Endothelial cell of umbilical vein (primary cell): ENCODE measurements at places on chromosomes 2 and 18. TPM values are rescaled to one million over a fixed set of nuclear protein-coding genes. Genes with fewer than 3 reads are reported as not detected.

GRCh38 chr18:80050797-80051196, 16.6 kb downstream of the RBFA start:
- H3K4me1 ChIP-seq, result no peaks in the 10 kb centered on the region
- H3K27me3 ChIP-seq, result no peaks in the 10 kb centered on the region
- DNase-seq, result no peak
- no peaks in the 10 kb centered on the region for H3K36me3 ChIP-seq

The CNRIP1 gene
- total RNA-seq, result 73.8 and 74.6 TPM in 2 replicates

The GAL3ST2 gene
- 0.23 TPM in 1 of 2 replicates, not detected in the other for total RNA-seq

GRCh38 chr2:66430505-66431273, 4.2 kb upstream of the MEIS1 start:
- H3K27ac ChIP-seq, result no peak overlapping the region
- H3K4me3 ChIP-seq, result no peak overlapping the region
- DNase-seq, result no peak
- H3K36me3 ChIP-seq, result no peaks in the 10 kb centered on the region
- peaks cover 36% of the 10 kb centered on the region for H3K27me3 ChIP-seq

DNA sequence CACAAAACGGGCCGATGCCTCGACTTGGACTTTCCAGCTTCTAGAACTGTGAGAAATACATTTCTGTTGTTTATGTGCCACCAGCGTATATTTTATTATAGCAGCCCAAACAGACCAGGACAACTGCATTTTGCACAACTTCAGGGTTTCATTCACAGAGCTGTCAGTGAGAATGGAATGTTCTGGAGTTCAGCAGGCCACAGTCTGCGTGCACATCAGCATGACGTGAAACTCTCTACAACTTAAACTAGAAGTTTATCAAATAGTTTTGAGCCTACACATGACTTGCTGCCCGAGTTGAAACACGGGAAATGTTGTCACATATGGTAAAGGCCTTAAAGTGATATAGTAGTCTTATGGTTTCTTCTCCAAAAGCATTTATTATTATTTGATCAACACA, 3.9 kb upstream of the TRIB2 start:
- no peak for DNase-seq
- H3K27me3 ChIP-seq, result no peaks in the 10 kb centered on the region
- no peak overlapping the region for H3K4me3 ChIP-seq
- H3K36me3 ChIP-seq, result no peaks in the 10 kb centered on the region
- peaks cover 22% of the 10 kb centered on the region for H3K4me1 ChIP-seq

The DYSF gene
- 134 and 152 TPM in 2 replicates for total RNA-seq
